Stimulated activated CD4-positive, alpha-beta T cell treated with anti-CD3 and anti-CD28 coated beads, Interleukin-1b, Interleukin-23, amount 100 ng/mL, for 1 hour (primary cell): ENCODE measurements at places on chromosomes 13 and 19.
A peak's percentile ranks its signal among the peaks of the same experiment; 100 is the strongest.

- no peak for DNase-seq
Measured at GRCh38 chr13:36445278-36445677, 13.0 kb downstream of the CCNA1 start.

GRCh38 chr13:21012841-21013681 lies 48.3 kb downstream of the LATS2 start:
- DNase-seq: no peak

GRCh38 chr19:17063428-17063827 lies 11.8 kb downstream of the HAUS8 start:
- DNase-seq: no peak

GRCh38 chr19:12636631-12637030 lies 25.9 kb downstream of the ZNF791 start:
- no peak for DNase-seq

DNA sequence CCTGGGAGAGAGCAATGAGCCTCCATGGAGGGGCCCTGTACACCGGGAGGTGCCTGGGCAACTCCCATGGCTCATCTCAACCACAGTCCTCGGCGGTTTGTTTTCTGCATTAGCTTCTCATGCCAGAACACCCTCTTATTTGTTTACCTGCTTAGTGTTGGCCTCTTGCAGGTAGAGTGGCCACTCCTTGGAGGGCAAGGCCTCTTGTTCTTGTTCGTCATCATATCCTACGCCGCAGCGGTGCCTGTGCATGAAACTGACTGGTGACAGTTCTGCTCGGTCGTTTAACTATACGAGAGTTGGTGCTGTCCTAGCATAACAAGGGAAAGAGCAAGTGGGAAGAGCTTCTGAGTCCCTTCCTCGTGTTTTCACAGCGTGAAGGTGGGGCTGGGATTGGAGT lies 40.5 kb upstream of the RNF113B start:
- DNase-seq: no peak

GRCh38 chr19:44303320-44303719 lies 1.5 kb downstream of the ZNF235 start:
- DNase-seq: no peak

GRCh38 chr13:21458813-21459701 lies at the start of gene ZDHHC20:
Gene ZDHHC20 (minus strand): TSS chr13:21459303. CDS start chr13:21459171, 132 bp downstream.
- DNase-seq: peak; percentile 79

GRCh38 chr19:55474269-55475265 lies 1.9 kb upstream of the ZNF628 start:
- DNase-seq: no peak

DNA sequence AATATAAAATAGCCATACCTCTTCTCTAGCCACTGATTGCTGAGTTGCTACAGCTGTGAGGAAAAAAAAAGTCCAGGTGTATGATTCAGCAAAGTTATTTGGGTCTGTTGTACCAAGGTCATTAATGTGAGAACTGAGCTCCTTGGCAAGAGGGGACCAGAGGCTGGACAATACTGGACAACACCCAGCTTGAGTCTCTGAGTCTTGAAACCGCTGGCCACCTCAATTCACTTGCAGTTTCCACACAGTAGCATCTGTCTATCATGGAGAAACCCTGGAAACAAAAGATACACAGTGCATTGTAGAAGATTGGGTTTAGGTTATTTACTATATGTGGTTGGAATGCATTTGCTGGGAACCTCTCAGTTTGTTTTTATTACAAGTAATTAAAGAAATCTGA lies 60.4 kb downstream of the WDFY2 start:
- no peak for DNase-seq

GRCh38 chr13:51823863-51824262 lies 19.9 kb upstream of the DHRS12 start:
- DNase-seq: no peak

- DNase-seq: no peak
Measured at GRCh38 chr19:51347209-51347928, 5.4 kb upstream of the VSIG10L start.

DNA sequence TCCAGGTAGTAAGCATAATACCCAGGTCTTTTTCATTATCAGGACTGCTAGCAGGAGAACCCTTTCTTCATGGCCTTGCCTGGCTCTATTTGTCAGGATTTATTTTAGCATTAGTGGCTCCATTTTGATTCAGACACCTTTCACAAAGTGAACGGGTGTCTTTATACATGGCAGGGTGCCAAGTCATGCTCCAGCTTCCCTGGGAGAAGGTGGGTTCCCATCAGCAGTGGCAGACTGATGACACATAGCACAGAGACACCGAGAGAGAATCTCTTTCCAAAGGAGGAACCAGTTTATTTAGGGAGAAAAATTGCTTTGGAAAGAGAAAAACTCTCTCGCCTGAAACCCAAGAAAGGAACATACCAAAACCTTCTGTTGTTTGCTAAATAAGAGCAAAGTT lies 135.3 kb upstream of the TMTC4 start:
- no peak for DNase-seq

DNA sequence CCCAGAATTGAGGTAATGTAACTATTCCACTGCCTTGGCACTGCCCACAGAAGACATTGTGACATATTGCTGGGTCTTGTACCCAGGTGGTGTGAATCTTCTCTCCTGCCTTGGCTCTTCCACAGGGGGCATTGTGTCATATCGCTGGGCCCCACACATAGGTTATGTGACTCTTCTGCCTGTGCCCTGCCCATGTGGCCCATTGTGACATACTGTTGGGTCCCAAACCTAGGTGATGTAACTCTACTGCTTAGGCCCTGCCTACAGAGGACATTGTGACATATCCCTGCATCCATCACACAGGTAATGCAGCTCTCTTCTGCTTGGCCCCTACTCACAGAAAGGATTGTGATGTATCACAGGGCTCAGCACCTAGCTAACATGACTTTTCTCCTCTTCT lies 37.5 kb upstream of the ZNF254 start:
- DNase-seq: no peak
